ENCODE measurements at places on chromosomes 13 and 19. TPM values are rescaled to one million over a fixed set of nuclear protein-coding genes. Genes with fewer than 3 reads are reported as not detected.

GRCh38 chr13:69194130-69194529 is 913.5 kb upstream of the ATXN8OS start:
- no peak for DNase-seq

DNA sequence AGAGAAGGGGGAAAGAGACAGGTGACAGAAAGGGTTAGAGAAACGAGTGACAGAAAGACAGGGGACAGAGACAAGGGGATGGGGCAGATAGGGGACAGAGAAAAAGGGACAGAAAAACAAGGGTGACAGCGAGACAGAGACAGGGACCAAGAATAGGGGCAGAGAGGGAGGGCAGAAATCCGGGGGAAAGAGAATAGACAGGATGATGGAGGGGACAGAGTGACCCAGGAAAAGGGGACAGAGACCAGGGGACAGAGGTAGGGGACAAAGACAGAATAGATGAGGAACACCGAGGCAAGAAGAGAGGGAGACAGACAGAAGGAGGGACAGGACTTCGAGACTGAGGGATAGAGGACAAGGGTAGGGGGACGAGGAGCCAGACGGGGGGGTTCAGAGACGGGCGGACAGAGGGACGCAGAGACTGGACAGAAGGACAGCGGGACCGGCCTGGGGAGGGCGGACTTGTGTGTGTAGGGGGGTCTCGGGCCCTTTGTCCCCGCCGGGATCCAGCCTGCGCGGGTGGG is 593 bp downstream of the CADM4 start:
- DNase-seq: no peak

The KLF1 gene
- total RNA-seq: not detected

GRCh38 chr19:8361921-8362793 is 1.8 kb upstream of the ANGPTL4 start:
- DNase-seq: peak; percentile 91

GRCh38 chr19:54391589-54392061 is 23.6 kb upstream of the TTYH1 start:
- no peak for DNase-seq
